ENCODE measurements at places on chromosomes 1 and 21. TPM values are rescaled to one million over a fixed set of nuclear protein-coding genes. Genes with fewer than 3 reads are reported as not detected.

The BCL2L15 gene
- total RNA-seq, result 1.6 TPM

The MAB21L3 gene
- total RNA-seq, result not detected

The ASCL5 gene
- total RNA-seq, result not detected

The BATF3 gene
- 64.8 TPM for total RNA-seq

The IL20 gene
- total RNA-seq, result not detected

The C8A gene
- total RNA-seq, result not detected

The LRRIQ3 gene
- total RNA-seq, result 0.56 TPM

The MAEL gene
- total RNA-seq, result not detected

The BEND5 gene
- 1.4 TPM for total RNA-seq

The NBPF20 gene
- total RNA-seq, result 2.0 TPM
